Stimulated activated CD4-positive, alpha-beta T cell treated with anti-CD3 and anti-CD28 coated beads, TNF-alpha, amount 100 ng/mL, for 4 hours (primary cell): ENCODE measurements at places on chromosomes 3 and 15.

GRCh38 chr3:100159331-100160153 lies 45.2 kb upstream of the FILIP1L start:
- no peak for DNase-seq

DNA sequence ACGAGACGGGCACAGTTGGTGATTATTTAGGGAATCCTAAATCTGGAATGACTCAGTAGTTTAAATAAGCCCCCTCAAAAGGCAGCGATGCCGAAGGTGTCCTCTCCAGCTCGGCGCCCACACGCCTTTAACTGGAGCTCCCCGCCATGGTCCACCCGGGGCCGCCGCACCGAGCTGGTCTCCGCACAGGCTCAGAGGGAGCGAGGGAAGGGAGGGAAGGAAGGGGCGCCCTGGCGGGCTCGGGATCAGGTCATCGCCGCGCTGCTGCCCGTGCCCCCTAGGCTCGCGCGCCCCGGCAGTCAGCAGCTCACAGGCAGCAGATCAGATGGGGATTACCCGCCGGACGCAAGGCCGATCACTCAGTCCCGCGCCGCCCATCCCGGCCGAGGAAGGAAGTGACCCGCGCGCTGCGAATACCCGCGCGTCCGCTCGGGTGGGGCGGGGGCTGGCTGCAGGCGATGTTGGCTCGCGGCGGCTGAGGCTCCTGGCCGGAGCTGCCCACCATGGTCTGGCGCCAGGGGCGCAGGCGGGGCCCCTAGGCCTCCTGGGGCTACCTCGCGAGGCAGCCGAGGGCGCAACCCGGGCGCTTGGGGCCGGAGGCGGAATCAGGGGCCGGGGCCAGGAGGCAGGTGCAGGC lies 318.0 kb downstream of the FGF12 start:
- no peak for DNase-seq

DNA sequence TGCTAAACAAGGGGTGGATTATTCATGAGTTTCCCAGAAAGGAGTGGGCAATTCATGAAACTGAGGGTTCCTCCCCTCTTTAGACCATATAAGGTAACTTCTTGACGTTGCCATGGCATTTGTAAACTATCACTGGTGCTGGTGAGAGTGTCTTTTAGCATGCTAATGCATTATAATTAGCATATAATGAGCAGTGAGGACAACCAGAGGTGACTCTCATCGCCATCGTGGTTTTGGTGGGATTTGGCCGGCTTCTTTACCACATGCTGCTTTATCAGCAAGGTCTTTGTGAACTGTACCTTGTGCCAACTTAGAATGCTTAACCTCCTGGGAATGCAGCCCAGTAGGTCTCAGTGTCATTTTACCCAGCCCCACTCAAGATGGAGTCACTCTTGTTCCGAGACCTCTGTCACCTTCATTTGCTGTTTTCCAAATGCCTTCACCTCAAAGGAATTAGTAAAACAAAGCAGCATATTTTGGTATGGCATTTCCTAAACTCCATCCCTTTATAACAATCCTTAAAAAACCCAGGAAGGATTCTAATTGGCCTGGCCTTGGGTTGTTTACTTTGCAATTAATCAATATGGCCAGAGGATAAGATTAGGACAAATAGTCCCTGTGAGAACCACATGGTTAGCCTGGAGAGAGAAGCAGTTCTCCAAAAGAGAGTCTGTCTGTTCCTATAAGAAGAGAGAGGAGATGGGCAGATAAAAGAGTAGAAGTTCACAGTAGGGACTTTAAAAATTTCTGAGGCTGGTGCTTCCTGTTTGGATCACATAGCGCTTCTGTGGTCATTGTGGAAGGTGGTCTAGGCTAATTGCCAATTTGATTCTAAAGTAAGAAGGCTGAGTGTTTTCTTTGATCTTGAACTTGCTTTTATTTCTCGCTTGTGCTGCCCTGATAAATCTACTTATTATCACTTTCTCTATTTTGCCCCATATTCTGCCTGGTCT lies 155.2 kb upstream of the EOMES start:
- no peak for DNase-seq

GRCh38 chr15:63381301-63382204 lies at the start of gene CA12:
CA12 (minus strand) TSS chr15:63381846; CDS start chr15:63381720, 126 bp downstream.
- no peak for DNase-seq

DNA sequence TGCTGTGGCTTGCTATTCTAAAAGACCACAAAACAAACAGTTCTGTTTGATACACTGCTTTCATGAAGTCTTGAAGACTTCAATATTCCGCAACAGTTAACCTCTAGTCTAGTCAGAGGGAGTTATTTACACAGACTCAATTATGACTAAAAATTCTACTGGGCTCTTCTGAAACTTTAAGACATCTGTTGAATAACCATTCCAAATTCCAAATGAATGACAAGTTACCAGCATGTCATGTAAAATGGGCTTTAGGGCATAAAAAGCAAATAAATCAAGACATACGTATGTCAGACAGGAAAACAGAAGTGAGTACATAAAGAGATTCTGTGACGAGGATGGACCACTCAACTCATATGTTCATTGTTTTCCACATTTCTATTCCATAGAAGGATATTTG lies 93.9 kb downstream of the PLOD2 start:
- no peak for DNase-seq

GRCh38 chr3:187104933-187105332 lies 34.4 kb downstream of the RPL39L start:
- DNase-seq: no peak

GRCh38 chr3:149702691-149703441 lies 45.0 kb upstream of the WWTR1 start:
- DNase-seq: no peak

GRCh38 chr3:59759298-59760031 lies 709.6 kb upstream of the CFAP20DC start:
- no peak for DNase-seq

- DNase-seq: no peak
These were observed 118.2 kb upstream of the THBS1 start for GRCh38 chr15:39462691-39463090.

GRCh38 chr3:115581362-115582135 lies 41.8 kb upstream of the GAP43 start:
- no peak for DNase-seq

DNA sequence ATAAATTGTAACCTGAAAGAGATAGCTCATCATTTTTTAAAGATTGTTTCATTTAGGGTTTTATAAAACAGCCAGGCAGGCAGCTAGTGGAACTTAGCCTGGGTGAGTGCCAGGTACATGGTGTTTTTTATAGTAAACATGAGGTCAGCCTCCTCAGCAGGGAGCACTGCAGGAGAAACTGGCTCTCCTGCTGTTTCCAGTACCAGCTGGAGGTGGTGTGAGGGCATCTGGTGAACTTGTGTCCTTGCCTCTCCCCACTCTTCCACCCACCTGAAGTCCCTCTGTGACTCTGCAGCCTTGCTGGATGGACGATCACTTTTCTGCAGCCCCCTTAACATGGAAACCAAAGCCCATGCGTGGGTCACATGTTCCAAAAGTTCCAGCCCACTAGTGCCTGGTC lies 128.4 kb downstream of the FAM174B start:
- DNase-seq: no peak

DNA sequence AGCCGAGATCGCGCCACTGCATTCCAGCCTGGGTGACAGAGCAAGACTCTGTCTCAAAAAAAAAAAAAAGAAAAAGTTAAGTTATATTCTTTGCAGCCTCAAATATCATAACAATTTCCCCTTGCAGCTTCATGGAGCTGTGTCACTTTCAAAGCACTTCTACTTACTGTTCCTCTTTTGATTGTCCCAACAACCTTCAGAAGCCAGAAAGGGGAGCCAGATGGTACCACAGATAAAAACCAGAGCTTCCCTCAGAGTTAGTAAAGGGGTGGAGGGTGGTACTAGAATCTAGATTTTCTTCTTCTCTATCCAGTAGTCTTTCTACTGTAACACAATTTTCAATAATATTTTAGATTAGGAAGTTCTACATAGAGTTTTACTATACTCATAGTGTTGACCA lies 188.8 kb downstream of the TAFA4 start:
- DNase-seq: no peak

GRCh38 chr15:52233405-52233804 lies 42.2 kb upstream of the GNB5 start:
- no peak for DNase-seq

DNA sequence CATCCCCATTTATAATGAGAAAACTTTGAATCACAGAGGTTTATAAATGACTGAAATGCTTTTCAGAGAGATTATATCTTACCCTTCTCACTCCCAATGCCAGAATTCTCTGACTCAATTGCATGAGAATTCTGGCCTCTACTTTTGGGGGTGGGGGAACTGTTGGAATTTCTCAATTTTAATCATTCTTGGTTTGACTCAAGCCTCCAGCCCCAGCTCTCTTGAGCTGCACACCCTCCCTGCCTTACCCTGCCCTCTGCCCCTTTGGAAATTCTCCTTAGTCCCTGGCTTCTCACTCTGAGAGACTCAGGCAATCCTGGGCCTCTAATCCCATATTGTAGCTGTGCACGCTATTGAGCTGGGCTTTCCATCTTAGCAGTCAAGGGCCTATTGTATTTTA lies 44.2 kb downstream of the ZNF589 start:
- no peak for DNase-seq

DNA sequence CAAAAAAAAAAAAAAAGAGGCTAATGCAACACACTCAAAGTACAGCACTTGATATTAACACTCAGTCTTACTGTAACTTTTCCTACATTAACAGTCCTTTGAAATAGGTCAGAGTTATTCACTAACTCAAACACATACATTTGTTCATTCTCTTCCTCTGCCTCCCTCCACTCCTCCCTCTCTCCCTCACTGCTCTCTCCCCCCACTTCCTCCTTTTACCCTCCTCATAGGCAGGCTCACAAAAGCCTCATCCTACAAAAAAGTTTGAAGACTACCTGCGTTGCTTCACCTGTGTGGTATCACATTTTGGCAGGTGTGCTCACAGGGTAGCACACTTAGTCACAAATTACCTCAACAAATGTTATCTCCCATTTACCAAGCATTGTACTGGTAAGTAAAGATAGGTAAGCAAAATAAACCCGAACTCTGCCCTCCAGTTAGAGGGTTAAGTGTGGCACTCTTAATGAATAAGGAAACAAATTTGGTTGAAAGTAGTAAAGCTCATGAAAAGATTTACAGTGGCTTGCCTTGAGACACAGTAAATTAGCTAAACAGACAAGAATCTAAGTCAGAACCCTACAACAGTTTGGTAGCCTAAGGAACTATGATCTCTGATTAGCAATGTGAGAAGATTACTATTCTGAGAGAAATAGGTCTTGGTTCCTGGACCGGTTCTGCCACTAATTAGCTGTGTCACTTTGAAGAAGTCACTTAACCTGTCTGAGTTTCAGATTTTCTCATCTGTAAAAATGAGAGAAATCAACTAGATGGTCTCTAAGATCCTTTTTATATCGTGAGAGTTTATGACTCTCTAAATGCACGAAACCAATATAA lies 151.0 kb upstream of the MLF1 start:
- DNase-seq: no peak

GRCh38 chr15:42371096-42371495 lies 11.8 kb downstream of the CAPN3 start:
- no peak for DNase-seq

- no peak for DNase-seq
These were observed 30.5 kb downstream of the ACAN start for GRCh38 chr15:88833731-88834100.

DNA sequence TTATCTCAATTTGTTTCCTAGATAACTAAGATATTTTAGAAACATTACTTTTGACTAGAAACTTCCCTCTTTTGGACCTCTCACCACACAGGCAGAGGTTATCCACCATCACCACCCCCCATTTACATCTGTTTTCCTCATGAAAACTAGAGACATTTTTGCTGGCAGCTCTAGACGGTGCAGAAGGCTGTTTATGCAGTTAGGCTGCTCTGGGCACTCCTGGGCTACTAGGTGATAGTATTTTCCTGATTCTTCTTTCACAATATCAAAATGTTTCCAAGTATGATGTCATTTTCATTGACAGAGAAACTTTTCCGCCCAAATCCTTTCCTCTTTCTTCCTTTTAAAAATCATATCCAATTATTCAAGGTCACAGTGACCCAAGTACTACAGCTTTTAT lies 67.1 kb downstream of the PLOD2 start:
- DNase-seq: no peak

DNA sequence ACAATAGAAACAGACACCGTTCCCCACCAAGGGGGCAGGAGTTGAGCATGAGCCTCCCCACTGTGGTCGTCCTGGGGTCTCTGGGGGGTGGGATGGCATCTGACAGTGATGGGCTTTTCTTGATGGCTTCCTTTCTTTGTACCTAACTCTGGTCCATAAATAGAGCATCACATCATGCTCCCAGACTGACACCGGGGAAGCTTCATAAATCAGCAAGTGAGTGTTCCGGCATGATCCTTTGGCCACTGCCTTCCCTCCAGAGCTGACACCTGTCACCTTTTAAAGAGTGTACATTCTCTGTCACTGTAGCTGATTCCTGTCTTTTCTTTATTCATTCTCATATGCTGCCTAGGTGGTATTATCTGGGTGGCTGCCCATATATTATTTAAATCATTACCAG lies 129.9 kb downstream of the ROBO2 start:
- no peak for DNase-seq

DNA sequence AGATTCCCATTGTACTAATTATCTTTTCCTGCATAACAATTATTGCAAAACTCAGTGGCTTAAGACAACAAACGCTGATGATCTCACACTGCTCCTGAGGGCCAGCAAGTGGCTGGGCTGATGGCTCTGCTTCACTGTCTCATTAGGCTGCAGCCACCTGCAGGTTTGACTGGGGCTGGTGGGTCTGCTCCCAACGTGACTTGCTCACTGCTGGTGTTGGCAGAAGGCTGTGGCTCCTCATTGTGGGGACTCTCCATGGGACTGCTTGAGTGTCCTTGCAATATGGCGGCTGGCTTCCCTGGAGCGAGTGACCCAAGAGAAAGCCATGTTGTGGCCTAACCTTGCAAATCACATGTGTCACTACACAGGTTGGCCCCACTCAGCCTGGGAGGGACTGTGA lies 71.1 kb downstream of the PLXNA1 start:
- no peak for DNase-seq

DNA sequence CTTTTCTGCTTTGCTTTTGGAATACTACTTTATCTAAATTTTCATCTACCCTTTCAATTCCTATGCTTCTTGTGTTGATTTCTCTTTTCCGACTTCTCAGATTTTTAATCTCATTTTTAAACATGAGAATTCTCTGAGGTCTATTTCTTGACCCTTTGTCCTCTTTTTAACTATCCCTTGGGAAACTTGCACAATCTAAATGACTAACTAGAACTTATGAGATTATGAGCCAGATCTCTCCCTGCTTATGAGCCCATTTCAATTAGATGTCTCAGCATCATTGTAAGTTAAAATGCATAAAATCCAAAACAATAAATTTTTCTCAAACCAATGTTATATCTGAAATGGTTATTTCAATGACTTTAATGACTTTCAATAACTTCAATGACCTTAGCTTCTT lies 296.9 kb upstream of the AGTR1 start:
- no peak for DNase-seq
